Stimulated activated naive CD8-positive, alpha-beta T cell treated with anti-CD3 and anti-CD28 coated beads, Interleukin-15, amount 100 ng/mL, for 72 hours (primary cell): ENCODE measurements at places on chromosomes 3 and 15.
A peak's percentile ranks its signal among the peaks of the same experiment; 100 is the strongest.

DNA sequence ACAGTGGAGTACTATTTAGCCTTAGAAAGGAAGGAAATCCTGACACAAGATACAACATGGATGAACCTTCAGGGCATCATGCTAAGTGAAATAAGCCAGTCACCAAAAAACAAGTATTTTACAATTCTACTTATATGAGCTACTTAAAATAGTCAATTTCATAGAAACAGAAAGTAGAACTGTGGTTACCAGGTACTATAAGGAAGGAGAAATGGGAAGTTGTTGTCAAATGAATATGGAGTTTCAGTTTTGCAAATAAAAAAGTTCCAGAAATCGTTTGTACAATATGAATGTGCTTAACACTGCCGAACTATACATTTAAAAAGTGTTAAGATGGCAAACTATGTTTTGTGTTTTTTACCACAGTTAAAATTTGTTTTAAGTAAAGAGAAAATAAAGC lies 26.8 kb downstream of the TRANK1 start:
- DNase-seq = no peak

DNA sequence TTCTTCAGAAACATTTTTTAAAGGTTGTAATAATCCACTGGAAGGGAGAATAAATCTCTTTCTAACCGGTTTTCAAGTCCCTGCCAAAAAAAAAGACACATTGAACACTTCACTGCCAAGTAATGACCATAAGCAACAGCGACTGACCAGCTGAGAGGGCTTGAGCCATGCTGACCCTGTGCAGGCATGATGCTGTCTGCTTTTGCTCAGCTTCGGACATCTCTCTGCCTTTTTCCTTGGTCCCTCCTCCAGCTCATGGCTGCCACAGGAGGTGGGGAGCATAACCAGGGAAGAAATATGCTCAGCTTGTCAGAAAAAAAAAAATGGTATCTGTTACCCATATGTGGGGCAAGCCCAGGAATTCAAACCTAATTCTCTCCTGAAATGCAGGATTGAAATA lies 1.5 kb downstream of the IGSF10 start:
- no peak for DNase-seq

DNA sequence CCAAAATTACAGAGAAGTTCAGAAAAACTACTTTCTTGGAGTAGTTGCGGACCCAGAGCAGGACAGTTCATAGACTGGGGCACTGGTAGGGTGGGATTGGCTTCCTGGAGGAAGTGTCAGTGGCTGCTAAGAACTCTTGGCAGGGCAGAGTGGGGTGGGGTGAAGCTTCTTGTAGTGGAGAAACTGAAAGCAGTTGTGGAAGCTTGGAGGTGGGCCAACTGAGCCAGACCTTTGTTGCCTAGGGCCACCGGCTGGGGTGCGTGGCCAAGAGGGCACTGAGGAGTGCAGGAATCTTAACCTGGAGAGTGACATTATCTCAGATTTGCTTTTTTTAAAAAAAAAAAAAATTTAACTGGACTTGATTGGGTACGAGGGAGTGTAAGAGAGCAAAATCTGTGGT lies 3.1 kb downstream of the KAT2B start:
- DNase-seq = peak; percentile 27

- no peak for DNase-seq
Observed at GRCh38 chr3:194572143-194572789, 61.0 kb downstream of the TMEM44 start.

DNA sequence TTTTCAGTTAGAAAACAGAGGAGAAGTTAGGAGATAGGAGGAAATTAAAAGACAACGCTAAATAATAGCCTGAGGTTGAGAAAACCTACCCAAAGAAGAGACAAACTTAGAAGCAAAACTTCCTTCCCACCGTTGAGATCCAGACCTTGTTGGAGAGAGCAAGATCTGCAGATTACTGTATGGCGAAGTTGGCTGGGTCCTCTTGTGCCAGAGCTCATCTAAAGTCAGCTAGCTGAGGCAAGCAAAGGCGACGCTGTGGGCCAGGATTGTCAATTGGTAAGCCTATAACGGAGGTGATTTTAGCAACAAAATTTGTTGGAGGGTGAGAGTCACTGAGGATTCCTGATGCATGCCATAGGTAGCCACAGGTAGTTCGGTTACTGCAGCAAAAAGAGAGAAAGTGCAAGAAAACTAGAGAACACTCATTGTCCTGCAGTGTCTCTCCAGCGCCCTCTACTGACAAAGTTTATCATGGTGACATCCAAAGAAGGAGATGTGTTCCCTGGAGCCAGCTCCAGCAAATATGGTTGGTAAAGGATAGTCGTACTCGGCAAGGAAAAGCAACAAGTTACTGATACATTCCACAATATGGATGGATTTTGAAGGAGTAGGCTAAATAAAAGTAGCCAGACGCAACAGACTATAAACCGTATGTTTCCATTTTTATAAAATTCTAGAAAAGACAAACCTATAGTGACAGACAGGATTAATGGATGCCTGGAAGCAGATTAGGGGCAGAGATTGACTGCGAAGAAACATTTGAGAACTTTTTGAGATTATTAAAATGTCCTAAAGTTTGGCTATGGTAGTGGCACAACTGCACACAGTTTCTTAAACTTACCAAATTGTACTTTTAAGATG lies 9.8 kb upstream of the OR5K4 start:
- DNase-seq = no peak

- no peak for DNase-seq
Observed at GRCh38 chr15:40325700-40326099, 2.2 kb downstream of the INAFM2 start.

- DNase-seq = no peak
Observed at GRCh38 chr3:4515916-4516579, 22.9 kb downstream of the ITPR1 start.

DNA sequence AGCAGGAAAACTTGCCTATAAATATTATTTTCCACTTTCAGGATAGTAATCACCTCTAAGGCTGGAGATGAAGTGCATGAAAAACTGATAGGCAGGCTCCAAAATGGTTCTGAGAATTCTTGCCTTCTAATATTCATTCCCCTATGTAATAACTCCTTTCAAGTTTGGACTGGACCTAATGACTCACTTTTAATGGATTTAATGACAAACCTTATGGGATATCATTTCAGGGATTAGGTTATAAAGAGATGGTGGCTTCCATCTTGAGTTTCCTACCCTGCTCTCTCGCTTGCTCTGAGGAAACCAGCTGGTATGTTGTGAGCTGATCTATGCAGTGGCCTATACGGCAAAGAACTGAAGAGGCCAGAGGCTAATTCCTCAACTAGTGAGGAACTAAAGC lies 192.0 kb downstream of the BCHE start:
- DNase-seq = no peak

- DNase-seq = no peak
Observed at GRCh38 chr3:126394179-126394976, at the start of gene CFAP100. Gene CFAP100 (plus strand): TSS chr3:126394909. CDS start chr3:126396001, 1,092 bp downstream.

DNA sequence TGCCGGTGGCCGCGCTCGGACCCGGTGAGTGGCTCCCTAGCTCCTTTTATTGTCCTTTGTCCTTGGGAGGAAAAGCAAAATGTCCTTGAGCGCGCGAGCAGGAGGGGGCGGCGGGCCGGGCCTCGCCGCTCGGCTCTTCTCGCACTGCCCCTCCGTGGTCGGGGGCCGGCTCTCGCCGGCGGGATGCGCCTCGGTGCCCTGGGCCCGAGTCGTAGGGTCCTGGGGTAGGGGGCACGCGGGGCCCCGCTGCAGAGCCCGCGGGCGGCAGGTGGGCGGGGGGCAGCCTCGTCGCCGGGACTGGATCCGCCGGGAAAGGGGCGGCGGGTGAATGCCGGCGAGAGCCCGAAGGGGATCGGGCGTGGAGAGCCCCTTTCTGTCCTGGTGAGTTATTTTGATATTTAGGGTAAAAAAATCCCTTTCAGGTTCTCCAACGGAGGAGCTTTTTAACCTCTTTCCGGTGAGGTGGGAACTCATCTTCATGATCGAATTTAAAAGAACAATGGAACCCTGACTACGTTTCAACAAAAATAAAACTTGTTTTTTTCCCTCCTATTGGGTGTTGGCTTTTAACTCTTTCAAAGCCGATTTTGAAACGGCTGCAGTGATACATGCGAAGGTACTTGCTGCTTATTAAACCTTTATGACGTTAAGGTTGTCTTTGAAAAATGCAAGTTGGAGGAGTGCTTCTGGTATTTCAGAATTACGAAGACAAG lies 16.8 kb upstream of the CHD2 start:
- DNase-seq = peak; percentile 58

- peak; percentile 68 for DNase-seq
Observed at GRCh38 chr3:128787256-128788253, 61.6 kb downstream of the RAB7A start.

GRCh38 chr3:51794206-51794605 lies 15.2 kb upstream of the IQCF6 start:
- no peak for DNase-seq

GRCh38 chr3:133374708-133375402 lies 25.0 kb upstream of the BFSP2 start:
- no peak for DNase-seq

DNA sequence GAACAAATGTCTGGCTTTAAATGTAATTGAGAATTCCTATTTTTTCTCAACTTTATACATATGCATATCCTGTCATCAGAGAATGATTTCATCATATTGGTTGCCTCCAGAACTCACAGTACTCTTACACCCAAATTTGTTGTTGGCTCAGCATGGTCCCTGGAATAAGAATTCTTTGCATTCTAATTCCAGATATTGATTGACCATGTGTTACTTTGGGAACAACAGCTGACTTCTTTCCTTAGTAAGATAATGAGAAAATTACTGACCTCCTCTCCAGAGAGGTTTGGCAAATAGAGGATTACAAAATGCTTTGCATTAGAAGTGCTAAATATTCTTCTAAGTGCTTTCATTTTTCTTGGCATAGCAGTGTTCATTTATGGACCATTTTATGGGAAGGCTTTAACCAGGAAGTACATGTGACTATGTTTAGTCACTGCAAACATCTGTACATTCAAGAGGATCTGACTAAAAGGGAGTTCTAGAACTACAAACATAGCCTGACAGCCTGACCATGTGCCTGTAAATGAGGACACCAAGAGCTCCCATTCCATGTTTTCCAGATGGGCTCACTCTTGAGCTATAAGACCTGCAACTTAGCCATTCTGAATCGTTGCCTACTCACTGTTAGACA lies 391.6 kb upstream of the DPPA4 start:
- DNase-seq = no peak

- DNase-seq = no peak
Observed at GRCh38 chr3:145519398-145520047, 641.5 kb downstream of the PLOD2 start.

GRCh38 chr3:165523801-165524200 lies 313.4 kb downstream of the BCHE start:
- DNase-seq = no peak

- DNase-seq = no peak
Observed at GRCh38 chr3:189488241-189488767, 142.9 kb upstream of the TP63 start.

GRCh38 chr3:139601191-139601961 lies 61.8 kb upstream of the RBP1 start:
- no peak for DNase-seq

GRCh38 chr3:111335512-111336303 lies 206.3 kb upstream of the CD96 start:
- no peak for DNase-seq

- no peak for DNase-seq
Observed at GRCh38 chr3:71978150-71978721, 193.3 kb upstream of the PROK2 start.

- DNase-seq = no peak
Observed at GRCh38 chr3:129233538-129233937, 15.9 kb upstream of the COPG1 start.

DNA sequence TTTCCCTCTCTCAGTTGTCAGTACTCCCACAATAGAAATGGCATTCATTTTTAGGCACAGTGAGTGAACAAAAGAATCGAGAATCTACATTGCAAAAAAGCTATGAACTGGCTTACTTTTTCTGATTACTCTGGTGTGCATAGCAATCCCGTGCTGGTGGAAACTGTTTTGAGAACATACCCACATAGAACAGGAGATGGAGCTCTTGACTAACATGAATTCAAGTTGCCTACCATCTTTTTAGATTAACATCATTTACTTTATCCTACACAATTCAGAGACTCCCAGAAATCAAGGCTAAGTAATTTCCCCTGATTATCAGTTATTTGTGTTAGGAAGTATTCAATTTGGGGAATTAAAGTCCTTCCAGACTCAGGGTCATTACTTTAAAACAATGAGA lies 326.6 kb downstream of the ARPP21 start:
- no peak for DNase-seq

DNA sequence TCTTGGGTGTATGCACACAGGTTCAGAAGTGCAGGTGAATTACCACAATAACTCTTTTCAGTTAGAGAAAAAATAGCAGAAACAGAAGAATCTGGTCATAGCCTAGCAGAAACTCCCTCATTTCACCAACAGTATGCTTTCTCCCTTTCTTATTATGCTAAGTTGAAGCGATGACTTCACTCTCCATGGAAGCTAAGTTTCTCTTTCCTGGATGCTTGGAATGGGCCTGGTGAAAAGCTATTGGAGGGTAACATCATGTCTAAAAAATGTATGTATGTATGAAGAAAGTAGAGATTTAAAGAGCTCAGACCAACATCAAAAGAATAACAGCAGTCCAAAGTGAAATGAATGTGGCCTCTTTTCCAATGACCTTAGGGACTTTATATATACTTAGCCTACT lies 145.5 kb downstream of the TIGIT start:
- DNase-seq = no peak

DNA sequence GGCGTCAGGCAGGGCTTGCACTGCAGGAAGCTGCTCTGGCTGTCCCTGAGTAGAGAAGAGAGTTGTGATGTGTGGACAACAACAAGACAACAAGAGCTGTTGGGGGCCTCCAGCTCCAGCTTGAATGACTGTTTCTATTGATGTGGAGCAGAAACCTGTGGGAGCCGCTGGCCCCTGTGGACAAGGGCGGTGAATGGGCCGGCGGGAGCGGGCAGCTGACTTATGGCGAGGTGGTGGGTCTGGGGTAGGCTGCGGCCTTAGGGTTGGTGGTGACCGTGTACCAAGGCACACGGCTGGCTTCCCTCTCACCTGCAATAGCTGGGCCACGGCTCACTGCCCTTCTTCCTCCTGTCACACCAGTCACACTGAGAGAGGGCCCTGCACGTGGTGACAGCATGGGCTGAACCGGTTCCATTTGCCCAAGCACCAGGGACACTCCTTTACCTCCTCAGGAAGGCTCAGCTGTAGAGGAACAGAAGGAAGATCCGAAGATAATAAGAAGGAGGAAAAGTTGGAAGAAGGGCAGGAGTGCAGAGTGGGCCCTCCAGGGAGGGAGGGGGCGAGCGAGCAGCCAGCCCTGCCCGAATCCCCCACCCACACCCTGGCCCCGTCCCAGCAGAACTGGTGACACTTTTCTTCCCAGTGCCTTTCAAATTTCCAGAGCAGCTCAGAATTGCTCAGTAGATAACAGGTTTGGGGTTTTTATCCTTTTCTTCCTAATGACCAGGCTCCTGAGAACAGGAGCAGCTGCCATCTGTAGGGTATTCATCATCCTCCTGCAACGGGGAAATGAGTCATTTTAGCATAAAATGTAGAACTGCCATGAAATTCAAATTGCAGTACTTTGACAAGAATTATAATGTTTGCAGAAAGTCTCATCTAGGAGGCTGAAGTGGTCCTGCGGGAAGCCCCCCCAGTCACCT lies 136.9 kb downstream of the TJP1 start:
- DNase-seq = no peak

- DNase-seq = no peak
Observed at GRCh38 chr15:39555885-39556284, 25.0 kb upstream of the THBS1 start.
